Activated T-helper 2 cell treated with anti-CD3 and anti-CD28 coated beads, Interferon-gamma antibody, Interleukin-2, Interleukin-4, amounts not matched to agents 10 μg/mL and 5 μg/mL and 100 μg/mL, durations not matched to agents 14 hours and 24 hours and 36 hours (primary cell): ENCODE measurements at places on chromosomes 3 and 15.

DNA sequence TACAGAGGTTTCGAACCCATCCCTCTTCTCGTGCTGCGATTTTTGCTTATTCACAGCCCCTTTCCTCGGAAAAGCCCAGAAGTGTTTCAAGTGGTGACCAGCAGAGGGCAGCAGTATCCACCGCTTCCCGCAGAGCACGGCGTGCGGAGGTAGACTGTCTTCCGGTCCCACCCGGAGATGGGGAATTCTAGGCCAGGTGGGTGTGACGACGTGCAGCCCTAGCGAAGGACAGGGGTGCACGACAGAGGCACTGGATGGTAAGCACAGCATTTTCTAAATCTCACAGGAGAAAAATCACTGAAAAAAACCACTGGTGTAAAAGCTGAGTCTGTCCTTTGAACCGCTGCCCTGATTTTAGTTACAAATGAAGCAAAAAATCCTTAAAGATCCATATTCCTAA, 7.4 kb upstream of the PSMD6 start:
- peaks cover 16% of the 10 kb centered on the region for H3K4me1 ChIP-seq
- H3K36me3 ChIP-seq: no peaks in the 10 kb centered on the region
- peak overlapping the region; percentile 64 for H3K27ac ChIP-seq
- peak; percentile 61 for DNase-seq
- peaks cover 27% of the 10 kb centered on the region for H3K27me3 ChIP-seq

DNA sequence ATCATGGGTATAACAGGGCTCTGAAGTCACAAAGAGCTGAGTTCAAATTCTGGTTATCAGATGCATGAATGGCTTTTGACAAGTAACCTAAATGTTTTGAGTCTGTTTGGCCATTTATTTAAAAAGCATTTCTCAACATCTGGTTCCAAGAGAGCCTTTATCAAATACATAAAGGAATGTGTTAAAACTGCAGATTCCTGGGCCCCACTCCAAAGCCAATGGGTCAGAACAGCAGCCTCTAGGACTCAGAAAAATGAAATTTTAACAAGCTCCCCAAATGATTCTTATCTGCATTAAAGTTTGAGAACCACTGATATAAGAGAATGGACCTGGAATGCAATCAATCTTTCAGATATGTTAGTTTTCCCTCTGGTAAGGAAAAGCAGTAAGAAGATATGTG, 3.4 kb downstream of the B4GALT4 start:
- H3K27me3 ChIP-seq: no peaks in the 10 kb centered on the region
- DNase-seq: no peak
- H3K4me1 ChIP-seq: peaks cover 40% of the 10 kb centered on the region
- H3K36me3 ChIP-seq: peaks cover 37% of the 10 kb centered on the region
- H3K4me3 ChIP-seq: no peak overlapping the region

GRCh38 chr15:64447536-64448315, 12.7 kb upstream of the ZNF609 start:
- H3K27me3 ChIP-seq: no peaks in the 10 kb centered on the region
- no peak for DNase-seq
- H3K36me3 ChIP-seq: peaks cover 27% of the 10 kb centered on the region
- H3K4me1 ChIP-seq: peaks cover 44% of the 10 kb centered on the region
- H3K4me3 ChIP-seq: no peak overlapping the region

- peaks cover 40% of the 10 kb centered on the region for H3K4me1 ChIP-seq
- no peak overlapping the region for H3K27ac ChIP-seq
- H3K36me3 ChIP-seq: peaks cover 68% of the 10 kb centered on the region
Observed at GRCh38 chr3:190596349-190597285, 82.7 kb downstream of the IL1RAP start.

DNA sequence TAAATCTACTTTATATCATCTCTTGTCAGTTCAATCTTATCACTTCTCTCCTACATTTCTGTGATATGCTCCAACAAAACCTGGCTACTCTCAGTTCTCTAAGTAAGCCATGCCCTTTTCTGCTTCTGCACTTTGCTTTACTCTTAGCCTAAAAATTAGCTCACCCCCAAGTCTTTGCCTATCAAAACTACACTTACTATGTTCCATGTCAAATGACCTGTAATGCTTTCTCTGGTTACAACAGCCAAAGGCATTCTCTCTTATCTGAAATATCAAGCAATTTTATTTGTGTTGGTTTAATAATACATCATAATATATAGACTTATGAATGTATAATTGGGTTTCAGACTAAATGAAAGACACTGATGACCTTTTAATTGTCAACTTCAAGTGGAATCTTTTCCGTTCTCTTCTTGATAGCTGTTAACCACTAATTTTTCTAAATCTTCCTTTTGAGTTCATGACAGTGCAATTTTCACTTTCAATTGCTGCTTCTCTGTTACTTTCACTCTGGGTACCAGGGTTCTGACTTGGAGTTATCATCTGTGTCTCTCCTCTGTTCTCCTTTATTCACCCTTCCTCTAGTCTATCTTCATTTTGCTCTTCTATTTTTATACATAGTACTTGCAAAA, 619.0 kb upstream of the GOLIM4 start:
- no peak for DNase-seq
- H3K27ac ChIP-seq: no peak overlapping the region
- peaks cover 1% of the 10 kb centered on the region for H3K4me1 ChIP-seq
- no peak overlapping the region for H3K4me3 ChIP-seq
- H3K27me3 ChIP-seq: no peaks in the 10 kb centered on the region
